Stimulated activated CD4-positive, alpha-beta T cell treated with anti-CD3 and anti-CD28 coated beads, Interleukin-2, amount 100 ng/mL, for 24 hours (primary cell): ENCODE measurements at places on chromosomes 12 and 14.
A peak's percentile ranks its signal among the peaks of the same experiment; 100 is the strongest.

- DNase-seq = no peak
Measured at GRCh38 chr14:65320661-65321308, 91.7 kb upstream of the FUT8 start.

DNA sequence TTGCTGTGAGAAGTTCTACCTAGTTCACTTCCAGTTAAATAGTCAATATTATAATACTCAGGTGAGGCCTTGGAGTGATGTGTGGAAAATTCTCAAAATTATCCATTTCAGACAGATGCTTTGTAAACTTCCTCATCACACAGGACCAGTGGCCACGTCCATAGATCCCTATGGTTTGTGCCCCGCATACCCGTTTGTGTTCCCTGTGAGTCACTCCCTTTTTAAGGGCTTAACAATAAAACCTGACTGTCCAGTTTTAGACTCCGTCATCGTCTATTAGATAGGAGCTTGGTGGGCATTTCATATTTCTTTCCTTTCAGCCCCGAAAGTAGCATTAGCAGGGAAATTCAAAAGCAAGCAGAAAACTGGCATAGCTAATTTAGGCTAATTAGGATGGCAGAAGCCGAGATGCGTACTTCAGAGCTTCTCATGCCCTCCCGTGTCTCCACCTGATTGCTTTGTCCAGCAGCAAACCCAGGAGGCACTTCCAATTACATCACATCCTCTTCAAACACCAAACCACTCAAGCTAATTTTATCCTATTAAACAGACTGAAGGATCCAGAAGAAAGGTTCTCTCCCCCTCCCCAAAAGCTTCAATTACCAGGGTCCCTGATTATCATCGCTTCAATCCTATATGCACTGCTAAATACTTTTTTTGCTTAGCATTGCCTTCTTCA, 186.6 kb upstream of the OTX2 start:
- DNase-seq = no peak

DNA sequence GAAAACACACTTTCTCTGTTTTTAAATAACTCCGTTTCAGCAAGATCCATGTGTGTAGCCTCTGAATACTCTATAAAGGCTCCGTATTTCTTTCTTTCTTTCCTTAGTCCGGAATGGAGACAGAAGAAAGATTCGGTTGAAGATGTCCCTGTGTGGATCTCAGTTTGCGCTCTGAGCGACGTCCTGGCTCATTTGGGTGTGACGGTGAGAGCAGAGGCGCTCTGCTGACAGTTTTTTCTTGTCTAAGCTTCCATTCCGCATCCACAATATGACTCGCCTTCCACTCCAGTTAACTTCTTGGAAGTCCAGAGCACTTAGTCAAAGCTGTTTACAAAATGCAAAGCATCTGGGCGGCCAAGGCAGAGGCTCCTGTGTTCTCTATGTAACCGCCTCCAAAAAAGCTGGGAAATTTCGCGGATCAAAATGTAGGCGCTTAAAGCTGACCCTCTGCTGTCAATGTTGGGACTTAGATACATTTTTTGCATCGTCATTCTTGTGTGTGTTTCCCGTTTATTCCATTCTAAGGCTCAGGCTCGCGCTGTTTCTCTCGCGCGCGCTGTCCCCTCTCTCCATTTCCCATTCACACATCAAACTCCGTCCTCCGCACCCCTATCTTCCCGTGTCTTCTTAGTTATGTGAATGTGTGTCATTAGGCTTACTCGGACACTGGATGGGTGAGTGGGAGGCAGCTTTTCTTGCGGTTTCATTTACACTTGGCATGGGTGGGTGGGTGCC, 880 bp upstream of the FLRT2 start:
- DNase-seq = no peak

GRCh38 chr12:78244916-78245507, 414.3 kb downstream of the NAV3 start:
- DNase-seq = no peak

DNA sequence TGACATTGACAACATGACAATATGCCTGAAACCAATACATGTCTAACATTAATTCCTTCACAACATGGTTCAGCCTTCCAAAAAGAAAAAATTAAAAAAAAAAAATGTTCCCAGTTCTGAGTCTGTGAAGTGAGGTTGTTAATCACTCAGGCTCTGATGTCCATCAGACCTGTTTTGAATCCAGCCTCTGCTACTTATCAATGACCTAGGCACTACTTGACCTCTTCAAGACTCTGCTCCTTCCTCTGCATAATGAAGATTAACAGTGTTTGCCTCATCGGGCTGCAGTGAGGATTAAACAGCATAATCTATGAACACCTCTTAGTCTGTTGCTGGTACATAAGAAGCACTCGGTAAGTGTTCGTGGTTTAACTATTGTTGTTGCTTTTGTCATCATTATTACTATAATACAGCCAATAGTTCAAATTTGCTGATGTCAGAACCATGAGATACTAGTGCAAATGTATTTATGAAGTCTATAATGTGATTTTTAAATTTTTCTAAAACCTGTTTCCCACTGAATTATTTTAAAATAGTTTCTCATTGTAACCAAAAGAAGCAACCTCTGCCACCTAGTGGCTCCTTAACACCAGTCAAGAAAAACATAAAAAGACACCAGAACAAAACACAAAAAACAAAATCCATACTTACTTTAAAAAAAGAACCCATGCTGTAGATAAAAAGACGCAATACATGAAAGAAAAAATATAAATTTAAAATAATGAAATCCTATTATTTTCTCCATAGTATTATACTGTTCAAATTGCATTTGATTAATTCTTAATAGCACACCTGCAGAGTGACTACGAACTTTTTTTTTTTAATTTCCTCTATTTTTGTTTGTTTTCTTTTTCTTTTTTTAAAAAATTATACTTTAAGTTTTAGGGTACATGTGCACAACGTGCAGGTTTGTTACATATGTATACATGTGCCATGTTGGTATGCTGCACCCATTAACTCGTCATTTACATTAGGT, 20.3 kb upstream of the TMX1 start:
- no peak for DNase-seq

DNA sequence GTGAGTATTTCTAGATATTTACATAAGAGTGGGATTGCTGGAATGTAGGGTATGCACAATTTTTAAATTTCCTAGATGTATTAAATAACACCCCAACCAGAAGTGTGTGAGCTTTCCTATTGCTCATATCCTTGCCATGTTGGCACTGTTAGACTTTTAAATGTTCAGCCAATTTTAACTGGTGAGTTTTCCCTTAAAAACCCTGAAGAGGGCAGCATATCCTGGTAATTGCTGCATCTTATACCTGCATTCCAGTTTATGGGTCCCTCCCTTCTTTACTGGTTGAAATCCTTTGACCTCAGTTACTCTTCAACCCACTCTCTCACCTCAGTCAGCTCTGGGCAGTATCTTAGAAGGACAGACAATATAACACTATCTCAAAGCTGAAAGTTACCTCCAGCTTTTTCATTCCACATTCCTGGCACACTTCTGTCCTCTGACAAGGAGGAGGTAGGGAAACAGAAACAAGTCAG, 270.6 kb downstream of the PAWR start:
- no peak for DNase-seq

- DNase-seq = peak; percentile 21
Measured at GRCh38 chr12:122244565-122245371, 18.9 kb upstream of the DIABLO start.

- DNase-seq = no peak
Measured at GRCh38 chr12:10618338-10618987, 5.1 kb upstream of the MAGOHB start.

GRCh38 chr14:95110178-95110577, 47.2 kb downstream of the DICER1 start:
- DNase-seq = no peak

DNA sequence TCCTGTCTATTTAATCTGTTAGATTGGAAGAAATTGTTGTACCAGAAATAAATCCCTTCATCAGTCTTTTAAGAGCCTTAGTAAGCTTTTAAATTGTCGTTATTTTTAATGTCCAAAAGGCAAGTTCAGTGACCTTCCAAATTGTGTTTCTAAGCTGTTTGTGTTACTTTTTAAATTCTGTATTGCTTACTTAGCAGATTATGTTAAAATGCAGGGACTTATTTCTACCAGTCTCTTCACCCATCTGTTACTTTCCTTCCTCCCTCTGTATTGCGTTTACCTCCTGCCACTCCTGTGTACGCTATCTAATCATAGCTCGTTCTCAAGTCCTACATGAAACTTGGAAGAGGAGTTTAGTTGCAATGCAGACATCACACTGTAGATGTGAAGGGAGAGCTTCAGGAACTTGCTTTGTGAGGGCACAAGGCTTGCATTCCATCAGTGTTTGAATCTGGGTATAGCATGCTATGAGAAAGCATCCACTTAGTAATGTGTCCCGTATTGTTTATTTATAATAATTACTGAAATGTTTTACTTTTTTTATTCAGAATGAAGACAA, 406.5 kb upstream of the RGS6 start:
- no peak for DNase-seq

- no peak for DNase-seq
Measured at GRCh38 chr14:87030197-87030596, 962.8 kb downstream of the GALC start.

DNA sequence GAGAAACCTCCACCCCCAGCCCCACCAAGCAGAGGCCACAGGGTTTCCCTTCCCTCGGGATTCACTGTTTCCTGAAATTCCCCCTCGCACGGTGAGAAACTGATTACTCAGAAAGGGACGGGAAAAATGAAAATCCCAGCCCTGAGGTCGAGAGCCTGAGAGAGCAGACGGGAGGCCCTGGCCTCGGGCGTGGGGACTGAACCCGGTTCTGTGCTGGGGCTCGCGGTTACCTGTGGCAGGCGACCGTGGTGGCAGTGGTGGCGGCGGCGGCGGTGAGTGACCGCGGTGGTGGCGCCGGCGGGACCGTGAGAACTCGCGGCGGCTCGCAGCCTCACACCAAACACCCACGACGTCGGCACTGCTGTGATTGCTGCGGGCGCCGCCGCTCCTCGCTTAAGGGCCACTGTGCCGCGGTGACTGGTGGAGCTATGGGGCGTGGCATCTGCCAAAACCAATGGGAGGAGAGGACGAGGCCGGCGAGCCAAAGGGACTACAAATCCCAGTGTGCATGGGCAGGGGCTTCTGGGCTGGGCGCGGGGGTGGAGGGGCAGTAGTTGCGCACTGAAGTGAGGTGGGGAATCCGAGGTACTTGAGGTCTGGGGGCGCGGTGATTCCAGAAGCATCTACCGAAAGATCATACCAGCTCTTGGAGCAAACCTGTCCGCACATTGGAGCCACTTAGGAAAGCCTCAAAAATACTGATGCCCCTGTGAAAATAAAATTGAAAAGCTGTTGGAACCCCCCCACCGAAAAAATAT, at the start of gene LGMN:
Gene LGMN, minus strand, starts transcription at position 369 of the 758 bp plus-strand sequence. CDS start 15,841 bp downstream, outside the sequence.
- DNase-seq = peak; percentile 81

DNA sequence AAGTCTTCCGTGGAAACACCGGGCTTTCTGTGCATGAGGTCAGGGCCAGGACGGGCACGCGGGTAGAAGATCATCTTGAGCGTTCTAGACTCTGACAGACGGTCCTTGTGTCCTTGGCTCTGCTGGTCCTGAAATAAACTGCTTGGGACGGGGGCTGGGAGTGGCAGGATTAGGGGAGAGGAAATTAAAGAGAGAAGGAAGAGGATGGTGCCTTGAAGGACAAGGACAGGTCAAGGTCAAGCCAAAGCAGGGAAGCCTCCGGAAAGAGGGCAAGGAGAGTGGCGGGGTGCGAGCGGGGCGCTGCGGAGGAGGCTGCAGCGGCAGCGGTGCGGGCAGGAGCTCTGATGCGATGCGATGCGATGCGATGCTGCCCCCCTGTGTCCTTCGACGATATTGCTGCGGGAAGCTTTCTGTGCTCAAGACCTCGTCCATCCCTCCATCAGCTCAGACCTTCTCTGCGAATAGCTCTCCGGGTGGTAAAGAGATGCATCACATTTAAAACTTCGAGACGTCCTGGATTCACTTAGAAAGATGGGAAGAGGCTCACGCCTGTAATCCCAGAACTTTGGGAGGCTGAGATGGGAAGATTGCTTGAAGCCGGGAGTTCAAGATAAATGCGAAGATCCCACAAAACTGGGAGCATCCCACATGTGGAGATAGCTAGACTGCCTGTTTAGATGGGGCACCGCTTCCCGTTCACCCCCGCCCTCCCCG, 110.1 kb upstream of the TMEM132D start:
- peak; percentile 21 for DNase-seq

DNA sequence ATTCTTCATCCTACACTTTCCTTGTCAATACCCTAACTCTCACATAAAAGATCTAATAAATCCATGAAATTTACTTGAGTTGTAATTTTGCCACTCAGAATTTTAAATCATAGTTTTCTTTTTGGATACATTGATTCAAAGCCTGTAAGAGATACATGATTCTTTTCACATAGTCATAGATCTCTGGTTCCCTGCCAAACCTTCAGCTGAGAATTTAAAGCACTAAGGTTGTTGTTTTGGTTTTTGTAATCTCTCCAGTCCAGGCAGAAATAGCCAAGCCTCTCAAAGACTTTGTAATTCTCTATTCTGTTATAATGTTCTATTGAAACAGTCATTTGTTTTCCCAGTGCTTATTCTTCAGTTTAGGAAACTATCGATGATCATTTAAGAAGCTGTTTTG, 273.9 kb downstream of the TRHDE start:
- no peak for DNase-seq

- peak; percentile 54 for DNase-seq
Measured at GRCh38 chr14:95260537-95261361, 59.0 kb downstream of the CLMN start.
